Fibroblast of skin of abdomen (primary cell): ENCODE measurements at places on chromosomes 4 and X.

DNA sequence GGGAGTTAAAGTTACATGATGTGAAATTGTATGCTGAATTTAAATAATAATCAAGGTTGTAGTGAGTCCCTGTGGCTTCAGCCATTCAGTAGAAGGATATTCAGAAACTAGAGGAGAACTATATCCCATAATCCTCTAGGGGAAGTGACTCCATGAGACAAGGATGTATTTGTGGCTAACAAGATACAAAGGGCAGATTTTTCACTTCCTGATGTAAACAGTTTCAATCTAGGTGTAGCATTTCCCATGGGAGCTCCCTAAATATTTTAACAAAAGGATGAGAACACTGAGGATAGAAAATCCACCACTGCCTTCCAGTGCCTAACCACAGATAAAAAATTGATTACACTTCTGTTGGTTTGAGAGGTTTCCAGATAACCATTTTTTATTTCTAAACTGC, 435.4 kb upstream of the TENM3 start:
- no peak for DNase-seq

- DNase-seq = no peak
Measured at GRCh38 chrX:132532097-132532496, 43.3 kb upstream of the MBNL3 start.

GRCh38 chrX:40199704-40200103, 101.9 kb upstream of the BCOR start:
- no peak for DNase-seq

- DNase-seq = no peak
Measured at GRCh38 chrX:17674601-17675000, 62.7 kb upstream of the SCML1 start.

DNA sequence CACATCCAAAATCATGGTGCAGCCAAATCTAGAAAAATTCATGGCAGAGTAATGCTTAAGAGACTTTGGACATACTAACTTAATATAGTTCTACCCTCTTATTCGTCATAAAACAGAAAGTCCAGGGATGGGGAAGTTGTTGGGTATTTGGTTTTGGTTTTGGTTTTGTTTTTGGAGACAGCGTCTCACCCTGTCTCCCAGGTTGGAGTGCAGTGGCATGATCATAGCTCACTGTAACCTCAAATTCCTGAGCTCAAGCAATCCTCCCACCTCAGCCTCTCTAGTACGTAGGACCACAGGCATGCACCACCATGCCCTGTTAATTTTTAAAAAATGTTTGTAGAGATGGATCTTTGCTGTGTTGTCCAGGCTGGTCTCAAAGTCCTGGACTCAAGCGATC, 271.8 kb upstream of the TENM3 start:
- peak; percentile 54 for DNase-seq

GRCh38 chr4:2387218-2387617, 31.2 kb downstream of the ZFYVE28 start:
- no peak for DNase-seq

- DNase-seq = no peak
Measured at GRCh38 chr4:183080372-183081115, 18.5 kb upstream of the WWC2 start.

- no peak for DNase-seq
Measured at GRCh38 chr4:53039741-53040458, 177.8 kb downstream of the RASL11B start.

DNA sequence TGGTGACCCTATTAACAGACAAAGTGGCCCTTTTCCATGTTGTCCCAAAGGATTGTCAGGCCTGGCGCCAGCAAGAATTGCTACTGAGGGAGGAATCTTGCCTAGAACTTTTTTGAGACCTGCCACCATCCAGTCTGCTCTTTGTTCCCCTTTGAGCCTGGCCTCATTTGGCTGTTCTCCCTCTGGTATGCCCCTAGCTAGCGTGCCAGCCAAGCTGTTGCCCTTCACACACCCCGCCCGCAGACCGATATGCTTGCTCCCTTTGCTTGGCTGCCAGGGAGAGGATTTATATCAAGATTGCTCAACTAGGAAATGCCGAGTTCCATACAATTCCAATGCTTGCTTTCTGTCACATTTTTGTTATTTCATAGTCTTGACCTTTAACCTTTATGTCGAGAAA, 24.4 kb downstream of the IGSF1 start:
- no peak for DNase-seq

DNA sequence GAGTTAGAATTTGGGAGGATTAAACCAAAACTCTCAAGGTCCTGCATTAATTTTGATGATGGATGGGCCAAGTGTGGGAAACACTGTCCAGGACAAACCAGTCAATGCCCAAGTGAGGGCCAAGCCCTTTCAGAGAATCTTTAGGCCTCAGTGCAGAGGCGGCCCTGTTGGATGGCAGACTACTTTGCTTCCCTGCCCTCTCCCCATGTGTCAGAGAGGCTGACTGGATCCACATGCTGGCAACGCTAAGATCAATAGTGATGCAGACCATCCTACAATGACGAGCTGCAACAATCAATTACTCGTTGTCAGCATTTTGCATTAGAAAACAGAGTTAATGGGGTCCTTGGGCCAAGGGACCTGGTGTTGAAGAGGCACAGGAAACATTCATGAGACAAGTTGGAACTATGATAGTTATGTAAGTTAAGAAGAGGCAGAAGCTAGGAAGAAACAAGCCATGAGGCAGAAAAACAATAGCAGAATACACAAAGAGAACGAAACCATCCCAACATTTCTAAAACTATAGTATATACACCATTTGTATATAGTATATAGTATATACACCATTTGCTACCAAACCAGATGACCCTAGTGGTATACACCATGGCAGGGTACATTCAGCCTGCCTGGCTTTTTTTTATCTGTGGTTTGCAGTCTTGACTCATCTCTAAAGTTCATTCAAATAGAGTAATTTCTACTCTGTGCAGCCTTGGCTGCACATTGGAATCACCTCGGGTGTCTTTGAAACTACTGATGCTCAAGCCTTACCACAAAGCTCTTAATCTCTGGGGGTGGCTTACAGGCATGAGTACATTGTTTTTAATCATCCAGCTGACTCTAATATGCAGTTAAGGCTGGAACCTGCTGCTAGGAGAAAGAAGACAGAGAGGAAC, 147.7 kb upstream of the GYPA start:
- DNase-seq = peak; percentile 4
